ENCODE measurements at places on chromosomes 5 and 9.

DNA sequence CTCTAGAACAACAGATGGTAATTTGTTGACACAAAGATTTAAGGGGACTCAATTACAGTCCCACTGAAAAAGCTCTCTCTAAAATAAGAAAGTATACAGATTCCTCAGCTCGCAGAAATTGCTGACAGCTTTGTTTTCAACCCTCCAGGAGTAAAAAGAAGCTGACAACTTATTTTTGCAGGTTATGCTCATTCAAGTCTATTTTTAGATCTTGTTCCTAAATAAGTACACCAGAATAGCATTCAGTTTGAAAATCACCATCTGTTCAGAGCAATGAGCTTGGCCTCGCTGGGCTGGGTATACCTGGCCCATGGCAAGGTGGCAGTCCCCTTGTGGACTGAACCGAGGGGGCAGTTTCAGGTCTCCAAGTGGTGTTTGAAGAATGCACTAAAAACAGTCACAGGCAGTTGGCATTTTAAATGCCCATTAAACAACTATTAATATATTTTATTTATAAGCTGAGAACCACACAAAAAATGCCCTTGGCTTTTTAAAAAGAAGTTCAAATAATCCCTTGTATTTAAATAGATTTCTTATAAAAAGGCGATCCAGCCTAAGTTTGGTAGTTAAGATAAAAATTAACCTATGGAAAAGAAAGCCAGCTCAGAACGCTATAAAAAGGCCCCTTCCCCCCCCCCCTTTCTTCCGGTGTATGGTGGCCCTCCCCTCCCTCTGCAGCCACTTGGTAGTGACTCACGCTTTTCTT, 169.2 kb downstream of the AUH start:
- DNase-seq: peak; percentile 59

GRCh38 chr5:6788956-6789649, 75.9 kb downstream of the TENT4A start:
- no peak for DNase-seq

DNA sequence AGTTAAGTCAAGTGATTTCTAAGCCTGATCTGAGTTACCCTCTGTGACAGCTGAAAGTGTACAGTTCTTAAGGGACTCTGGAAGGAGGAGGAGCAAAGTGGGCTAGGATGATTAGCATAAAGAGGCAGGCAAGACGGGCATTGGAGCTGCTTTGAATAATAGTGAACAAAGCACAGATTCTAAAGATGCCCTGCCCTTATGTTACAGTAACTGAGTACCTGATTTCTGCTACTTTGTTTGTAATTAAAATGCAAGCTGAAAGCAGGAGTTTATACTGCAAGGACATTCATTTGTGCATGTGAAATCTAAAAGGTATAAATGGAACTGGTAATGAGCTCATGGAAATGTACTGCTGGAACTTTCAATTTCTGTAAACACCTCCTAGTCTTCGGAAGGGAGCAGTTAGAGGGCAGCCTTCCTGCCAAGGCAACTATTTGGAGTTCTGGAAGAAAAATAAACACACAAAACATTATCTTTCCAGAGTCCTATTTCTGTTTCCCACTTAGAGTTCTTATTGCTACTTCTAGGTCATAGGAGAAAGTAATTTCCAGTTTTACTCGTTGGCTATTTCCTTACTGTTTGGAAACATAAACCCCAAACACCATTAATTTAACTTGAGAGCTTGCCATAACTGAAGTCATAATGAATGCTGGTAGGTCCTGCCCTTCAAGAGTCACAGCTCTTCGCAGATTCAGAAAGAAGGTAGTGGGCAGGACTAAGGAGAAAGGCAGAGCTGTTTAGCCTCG, at the start of gene RANBP3L:
RANBP3L (minus strand) TSS at position 45 of the 746 bp plus-strand sequence. CDS start 486 bp downstream, outside the sequence.
- DNase-seq: no peak

DNA sequence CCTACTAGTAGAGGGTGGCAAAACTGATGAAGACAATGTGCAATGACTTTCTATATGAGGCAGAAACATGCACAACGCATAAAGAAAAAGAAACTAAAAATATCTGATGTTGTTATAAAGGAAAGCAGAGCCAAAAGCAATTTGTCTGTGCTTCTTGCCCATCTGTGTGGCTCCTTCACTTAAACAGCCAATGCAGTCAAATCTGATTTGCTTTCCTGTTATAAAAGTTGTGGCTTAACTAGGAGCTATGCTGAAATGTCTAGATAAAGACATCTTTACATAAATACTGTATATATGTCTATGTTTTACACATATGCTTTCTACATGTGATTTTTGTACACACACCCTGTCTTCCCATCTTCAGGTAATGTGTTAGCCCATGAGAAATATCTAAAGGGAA, 508.2 kb downstream of the CETN3 start:
- DNase-seq: no peak

GRCh38 chr5:139659695-139660101, 11.5 kb downstream of the CXXC5 start:
- DNase-seq: no peak

DNA sequence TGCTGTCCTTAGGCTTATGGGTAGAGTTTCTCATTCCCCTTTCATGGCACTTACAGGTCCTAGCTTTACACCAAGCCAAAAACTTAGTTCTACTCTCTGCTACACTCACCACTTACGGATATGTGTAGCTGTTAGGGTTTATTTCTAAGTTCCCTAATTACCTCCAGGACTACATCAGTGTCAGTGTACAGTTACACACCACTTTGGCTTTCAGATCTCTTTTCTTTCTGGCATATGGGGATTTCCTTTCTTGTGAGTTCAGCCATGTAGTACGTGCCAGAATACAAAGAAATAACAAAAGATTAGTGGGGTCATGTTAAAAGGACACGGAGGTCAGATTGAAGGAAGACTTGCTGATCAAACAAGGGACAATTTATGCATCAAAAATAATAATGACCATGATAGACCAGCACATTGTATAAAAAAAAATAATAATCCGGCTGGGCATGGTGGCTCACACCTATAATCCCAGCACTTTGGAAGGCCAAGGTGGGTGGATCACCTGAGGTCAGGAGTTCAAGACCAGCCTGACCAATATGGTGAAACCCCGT, 41.8 kb downstream of the LYRM7 start:
- DNase-seq: no peak

DNA sequence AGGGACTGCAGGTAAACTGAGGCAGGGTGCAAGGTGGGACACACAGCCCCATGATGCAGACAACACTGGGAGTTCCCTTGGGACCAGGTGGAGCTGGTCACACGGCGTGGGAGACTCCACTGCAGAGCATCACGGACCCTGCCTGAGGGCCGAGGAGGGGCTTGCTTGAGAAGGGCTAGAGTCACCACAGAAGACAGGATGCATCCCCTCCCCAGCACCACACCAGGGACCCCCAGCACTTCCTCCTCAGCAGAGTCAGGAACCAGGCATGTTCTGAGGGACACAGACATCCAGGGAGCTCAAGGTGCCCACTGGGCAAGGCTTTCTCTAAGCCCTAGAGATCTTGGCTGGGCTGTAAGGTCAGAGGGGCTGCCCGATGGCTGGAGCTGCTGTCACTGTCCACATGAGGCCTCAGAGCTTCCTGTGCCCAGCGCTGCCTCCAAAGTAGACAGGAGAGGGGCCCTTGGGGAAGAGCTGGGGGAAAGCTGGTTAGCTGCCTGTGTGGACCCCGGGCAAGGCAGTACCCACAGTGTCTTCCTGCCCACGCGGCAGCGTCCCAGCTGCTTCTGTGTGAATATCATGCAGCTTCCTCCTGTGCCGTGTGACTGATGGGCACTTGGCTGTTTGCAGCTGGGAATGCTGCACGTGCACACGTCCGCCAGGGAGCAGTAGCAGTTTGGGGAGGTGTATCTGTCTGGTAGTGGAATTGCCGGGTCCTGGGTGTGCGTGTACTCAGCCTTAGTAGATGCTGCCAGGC, 176.6 kb downstream of the CACNA1B start:
- DNase-seq: no peak
